ENCODE measurements at places on chromosomes 3 and 15.

- peak; percentile 88 for DNase-seq
These were observed 7.3 kb downstream of the RAB27A start for GRCh38 chr15:55282284-55282833.

DNA sequence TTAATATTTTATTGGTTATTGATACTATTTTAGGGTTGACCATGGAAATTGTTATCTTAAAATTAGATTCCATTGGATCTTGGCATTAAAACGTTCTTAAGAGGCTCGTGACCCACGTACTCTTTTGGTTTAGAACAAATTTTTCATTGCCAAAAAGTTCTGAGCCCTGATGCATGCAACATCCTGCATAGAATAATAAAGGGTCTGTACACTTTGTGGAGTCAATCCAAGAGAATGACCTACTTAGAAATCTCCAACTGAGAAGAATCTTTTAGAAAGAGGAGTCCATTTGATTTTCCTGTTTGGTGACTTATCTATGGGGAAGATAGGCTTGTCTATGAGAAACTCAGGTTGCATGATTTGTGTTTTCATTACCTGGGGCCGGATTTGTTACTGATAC is 404.2 kb upstream of the RGMA start:
- no peak for DNase-seq

GRCh38 chr15:89904519-89904918 is 8.2 kb downstream of the ARPIN start:
- no peak for DNase-seq

- DNase-seq, result no peak
These were observed 573.0 kb downstream of the MECOM start for GRCh38 chr3:169090559-169090958.

GRCh38 chr15:63598473-63599400 is 1.6 kb downstream of the FBXL22 start:
- no peak for DNase-seq

- DNase-seq, result no peak
These were observed 8.1 kb downstream of the SEC13 start for GRCh38 chr3:10312861-10313260.

DNA sequence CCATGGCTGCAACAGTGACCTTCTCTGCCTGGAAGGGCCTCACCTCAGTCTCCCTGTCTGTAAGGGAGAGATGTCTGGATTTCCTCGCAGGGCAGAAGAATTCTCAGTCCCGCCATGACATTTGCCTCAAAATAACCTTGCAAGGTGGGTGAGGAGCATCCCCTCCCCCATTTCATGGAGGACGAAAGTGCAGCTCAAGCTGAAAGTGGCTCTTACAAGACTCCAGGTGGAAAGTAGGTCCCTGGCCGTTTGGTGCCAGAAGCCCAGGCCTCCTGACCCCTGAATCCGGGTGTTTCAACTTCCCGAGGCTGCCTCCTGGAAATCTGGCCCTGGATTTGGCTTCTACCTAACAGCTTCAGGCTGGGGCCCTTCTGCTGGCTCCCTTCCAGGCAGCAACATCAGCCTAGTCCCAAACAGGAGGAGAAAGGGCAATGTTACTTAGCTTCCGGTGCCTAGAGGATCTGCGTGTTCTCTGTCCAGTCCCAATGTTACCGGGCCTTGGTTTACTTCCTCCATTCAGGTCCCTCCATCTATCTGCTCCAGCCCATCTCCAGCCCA is 769 bp upstream of the CSPG4 start:
- no peak for DNase-seq

- DNase-seq, result no peak
These were observed 40.4 kb downstream of the CCDC33 start for GRCh38 chr15:74276560-74276959.

DNA sequence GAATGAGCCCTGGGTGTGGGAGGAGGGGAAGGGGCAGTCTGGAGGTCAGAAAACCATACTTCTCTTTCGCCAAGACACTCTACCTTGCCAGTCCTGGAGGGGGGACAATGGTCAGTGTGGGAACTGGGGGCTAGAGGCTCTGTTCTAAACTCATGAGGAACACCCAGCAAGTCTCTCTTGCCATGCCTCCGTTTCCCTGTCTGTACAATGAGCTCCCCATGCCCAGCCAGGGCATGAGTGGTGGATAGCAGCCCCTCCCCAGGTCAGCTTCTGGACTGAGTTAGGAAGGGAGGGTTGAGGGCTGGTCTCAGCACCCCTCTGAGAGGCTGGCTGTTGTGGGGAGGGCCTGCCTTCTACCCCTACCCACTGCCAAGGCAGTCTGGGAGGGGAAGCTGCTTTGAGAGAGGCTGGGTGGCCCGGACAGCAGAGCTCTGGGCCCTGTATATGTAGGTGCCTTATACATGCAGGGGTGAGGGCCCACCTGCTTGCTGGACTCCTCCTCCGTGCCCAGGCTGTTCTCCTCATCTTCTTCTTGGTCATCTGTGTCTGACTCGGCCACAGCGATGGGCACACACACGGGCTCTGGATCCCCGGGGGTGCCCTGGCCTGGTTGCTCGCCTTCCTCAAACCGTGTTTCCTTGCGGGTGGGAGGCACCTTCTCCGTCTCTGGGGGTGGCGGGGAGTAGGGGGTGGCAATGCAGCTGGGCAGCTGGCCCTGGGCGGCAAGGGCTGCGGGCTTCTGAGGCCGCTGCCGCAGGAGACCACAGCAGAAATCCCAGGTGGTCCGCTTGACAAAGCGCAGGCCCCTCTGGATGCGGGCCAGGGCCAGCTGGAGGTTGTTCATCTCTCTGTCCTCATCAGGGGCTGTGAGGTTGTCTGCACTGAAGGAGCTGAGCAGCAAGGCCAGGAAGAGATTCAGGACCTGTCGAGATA is 68.8 kb downstream of the SCN5A start:
- DNase-seq, result no peak

- no peak for DNase-seq
These were observed 227.6 kb upstream of the MME start for GRCh38 chr3:154852515-154852914.

GRCh38 chr15:57600197-57600596 is 8.5 kb downstream of the MYZAP start:
- DNase-seq, result no peak

GRCh38 chr3:36060950-36061349 is 319.4 kb upstream of the STAC start:
- DNase-seq, result no peak

GRCh38 chr15:84834969-84835368 is 17.8 kb downstream of the ALPK3 start:
- no peak for DNase-seq

- DNase-seq, result no peak
These were observed 169.2 kb downstream of the ROBO1 start for GRCh38 chr3:79598594-79598993.

- DNase-seq, result no peak
These were observed 318.5 kb upstream of the TBL1XR1 start for GRCh38 chr3:177515786-177516157.

GRCh38 chr3:30527720-30528119 is 78.7 kb upstream of the TGFBR2 start:
- DNase-seq, result no peak

- DNase-seq, result no peak
These were observed 54.9 kb downstream of the EPHB3 start for GRCh38 chr3:184616436-184616835.

GRCh38 chr15:43225201-43225949 is 4.6 kb upstream of the EPB42 start:
- DNase-seq, result peak; percentile 85

- DNase-seq, result no peak
These were observed 406.8 kb downstream of the SHQ1 start for GRCh38 chr3:72441284-72441994.

DNA sequence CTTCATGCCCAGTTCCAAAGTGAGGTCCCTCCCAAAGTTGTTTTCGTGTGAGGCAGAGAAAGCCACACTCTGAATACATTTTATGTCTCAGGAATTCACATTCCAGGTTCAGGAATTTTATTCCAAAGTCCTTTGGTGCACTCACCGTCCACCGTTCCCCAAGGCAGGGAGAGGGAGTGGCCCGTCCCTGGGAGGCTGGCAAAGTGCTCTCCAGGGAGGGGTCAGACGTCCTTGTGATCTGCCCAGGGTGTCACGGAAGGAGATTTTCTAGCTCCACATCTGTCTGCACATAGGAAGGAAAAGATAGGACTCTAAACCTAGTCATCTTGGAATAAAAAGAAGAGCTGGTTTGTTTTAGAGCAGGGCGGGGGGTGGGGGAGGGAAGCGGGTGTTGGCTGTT is 47.9 kb downstream of the KLF13 start:
- DNase-seq, result no peak

DNA sequence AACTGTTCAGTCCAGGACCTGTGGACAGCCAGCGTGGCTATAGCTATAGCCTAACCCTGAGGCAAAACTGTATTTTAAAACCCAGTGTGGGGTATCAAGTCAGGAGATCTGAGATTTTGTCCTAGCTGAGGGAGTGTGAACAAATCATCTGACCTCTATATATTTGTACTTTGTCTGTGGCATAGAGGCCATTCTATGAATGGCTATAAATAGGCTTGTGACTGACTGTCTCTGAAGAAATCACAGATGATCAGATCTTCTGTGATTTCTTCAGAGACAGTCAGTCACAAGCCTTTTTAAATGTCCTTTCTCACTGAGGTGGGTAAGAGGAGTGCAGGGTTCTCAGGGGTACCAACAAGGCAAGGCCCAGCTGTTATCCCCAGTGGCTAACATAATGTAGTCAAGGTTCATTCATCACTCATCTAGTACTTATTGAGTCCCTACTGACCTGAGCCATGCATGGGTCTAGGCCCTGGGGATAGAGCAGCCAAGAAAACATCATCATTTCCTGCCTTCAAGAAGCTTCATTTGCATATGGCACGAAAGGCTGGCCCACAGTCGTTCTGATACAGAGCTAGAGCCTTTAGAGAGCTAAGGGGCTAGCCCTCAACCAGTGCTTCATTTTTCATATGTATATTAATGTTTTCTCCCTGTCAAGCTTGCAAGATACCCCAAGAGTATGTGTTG is 53.3 kb downstream of the TIPARP start:
- DNase-seq, result no peak

- DNase-seq, result peak; percentile 65
These were observed 3.0 kb upstream of the PIAS1 start for GRCh38 chr15:68051109-68051508.

GRCh38 chr3:188294113-188294512 is 140.2 kb downstream of the LPP start:
- no peak for DNase-seq
